ENCODE measurements at places on chromosomes 4 and X.

GRCh38 chrX:50202539-50202938 lies 1.7 kb upstream of the AKAP4 start:
- DNase-seq, result no peak

DNA sequence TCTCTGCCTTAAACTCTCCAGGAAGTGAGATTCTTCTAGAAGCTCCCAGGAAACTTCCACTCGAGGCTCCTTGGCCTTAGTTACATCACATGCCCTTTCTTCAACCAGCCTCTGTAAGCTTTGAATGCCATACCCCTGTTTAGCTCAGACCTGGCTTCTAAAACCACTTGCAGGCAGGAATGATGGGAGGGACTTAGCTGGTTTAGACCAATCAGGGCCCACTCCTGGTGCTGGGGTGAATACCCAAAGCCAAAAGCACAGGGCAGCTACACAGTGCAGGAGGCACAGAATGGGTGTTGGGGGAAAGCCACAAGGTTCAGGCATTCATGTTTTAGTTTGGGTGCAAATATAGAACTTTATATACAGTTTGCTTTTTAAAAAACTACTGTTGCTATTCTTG lies 296.2 kb downstream of the FRMPD4 start:
- no peak for DNase-seq

DNA sequence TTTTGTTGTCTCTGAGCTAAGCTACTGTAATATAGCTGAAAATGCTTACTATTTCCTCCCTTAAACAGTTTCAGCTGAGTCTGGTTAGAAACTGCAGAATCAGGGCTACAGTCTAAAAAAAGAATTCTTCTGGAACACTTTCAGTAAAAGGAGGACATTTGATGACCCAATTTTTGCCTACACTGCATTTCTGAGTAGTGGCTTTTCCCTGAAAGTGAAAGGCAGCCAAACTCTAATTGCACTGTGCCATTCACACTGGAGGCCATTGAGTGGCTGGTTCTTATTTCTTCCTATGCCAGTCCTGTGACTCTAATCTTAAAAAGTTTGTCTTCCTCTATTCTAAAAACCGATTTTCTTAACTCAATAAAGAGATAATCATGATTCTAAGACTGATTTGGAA lies 526.0 kb downstream of the CFAP47 start:
- DNase-seq, result no peak

GRCh38 chr4:178738026-178738425 lies 1295.8 kb upstream of the AGA start:
- no peak for DNase-seq

- DNase-seq, result no peak
Observed at GRCh38 chr4:73922766-73923630, 53.8 kb downstream of the CXCL1 start.

GRCh38 chr4:130395871-130396270 lies 1299.9 kb downstream of the C4orf33 start:
- no peak for DNase-seq

GRCh38 chrX:9866633-9867032 lies 80.4 kb downstream of the SHROOM2 start:
- no peak for DNase-seq

- DNase-seq, result no peak
Observed at GRCh38 chrX:13464599-13465275, 104.7 kb upstream of the EGFL6 start.

GRCh38 chr4:118173956-118174725 lies 139.9 kb downstream of the NDST3 start:
- no peak for DNase-seq

DNA sequence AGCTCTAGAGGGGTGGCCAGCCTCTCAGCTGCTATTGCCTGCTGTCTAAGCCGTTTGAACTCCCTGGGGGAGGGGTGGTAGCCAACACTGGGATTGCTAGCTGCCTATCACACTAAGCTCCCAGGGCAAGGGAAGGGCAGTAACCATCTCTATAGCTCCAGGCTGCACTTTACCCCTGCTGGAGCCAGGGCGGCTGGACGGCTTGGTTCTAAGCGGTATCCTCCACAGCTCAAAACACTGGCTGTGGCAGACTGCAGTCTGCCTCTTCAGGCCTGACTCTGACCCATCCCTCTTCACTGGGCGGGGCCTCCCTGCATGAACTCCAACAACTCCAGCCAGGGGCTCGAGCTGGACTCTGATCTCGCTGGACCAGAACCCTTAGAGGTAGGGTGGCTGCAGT lies 55.3 kb upstream of the GNRHR start:
- no peak for DNase-seq

GRCh38 chr4:18250564-18250963 lies 229.0 kb upstream of the LCORL start:
- DNase-seq, result no peak

All from left forelimb (tissue), 1 donor.